ENCODE measurements at places on chromosomes 2 and 18.

DNA sequence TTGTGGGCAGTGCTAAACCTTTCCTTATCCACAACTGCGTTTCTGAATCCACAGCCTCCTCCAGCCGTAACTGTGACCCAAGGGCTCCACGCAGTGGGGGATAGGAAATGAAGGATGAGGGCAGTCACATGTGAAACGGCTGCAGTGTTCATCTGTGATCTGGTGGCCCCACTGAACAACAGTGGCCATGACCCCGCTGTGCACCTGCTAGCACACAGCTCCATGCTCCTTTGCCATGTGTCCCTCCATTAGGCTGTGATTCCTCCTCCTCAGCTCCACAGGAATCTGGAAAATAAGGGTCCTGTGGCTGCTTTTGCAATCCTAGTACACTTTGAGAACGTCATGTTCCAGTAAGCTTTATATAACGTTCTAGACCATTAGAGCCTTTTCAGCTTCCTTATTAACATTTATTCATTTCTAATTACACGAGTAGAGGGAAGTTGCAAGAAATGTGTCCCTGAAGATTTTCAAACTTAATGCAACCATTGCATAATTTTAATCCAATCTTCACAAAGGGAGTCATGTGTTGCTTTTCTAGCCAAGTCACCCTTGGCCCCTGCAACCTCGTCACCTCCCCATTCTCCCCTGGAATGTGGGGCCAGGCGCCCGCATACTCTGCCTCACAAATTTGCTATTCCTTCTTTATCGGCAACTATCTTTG lies 7.1 kb upstream of the NAPG start:
- no peak for DNase-seq

- DNase-seq: no peak
These were observed 19.6 kb upstream of the KCNJ13 start for GRCh38 chr2:232795920-232796319.

DNA sequence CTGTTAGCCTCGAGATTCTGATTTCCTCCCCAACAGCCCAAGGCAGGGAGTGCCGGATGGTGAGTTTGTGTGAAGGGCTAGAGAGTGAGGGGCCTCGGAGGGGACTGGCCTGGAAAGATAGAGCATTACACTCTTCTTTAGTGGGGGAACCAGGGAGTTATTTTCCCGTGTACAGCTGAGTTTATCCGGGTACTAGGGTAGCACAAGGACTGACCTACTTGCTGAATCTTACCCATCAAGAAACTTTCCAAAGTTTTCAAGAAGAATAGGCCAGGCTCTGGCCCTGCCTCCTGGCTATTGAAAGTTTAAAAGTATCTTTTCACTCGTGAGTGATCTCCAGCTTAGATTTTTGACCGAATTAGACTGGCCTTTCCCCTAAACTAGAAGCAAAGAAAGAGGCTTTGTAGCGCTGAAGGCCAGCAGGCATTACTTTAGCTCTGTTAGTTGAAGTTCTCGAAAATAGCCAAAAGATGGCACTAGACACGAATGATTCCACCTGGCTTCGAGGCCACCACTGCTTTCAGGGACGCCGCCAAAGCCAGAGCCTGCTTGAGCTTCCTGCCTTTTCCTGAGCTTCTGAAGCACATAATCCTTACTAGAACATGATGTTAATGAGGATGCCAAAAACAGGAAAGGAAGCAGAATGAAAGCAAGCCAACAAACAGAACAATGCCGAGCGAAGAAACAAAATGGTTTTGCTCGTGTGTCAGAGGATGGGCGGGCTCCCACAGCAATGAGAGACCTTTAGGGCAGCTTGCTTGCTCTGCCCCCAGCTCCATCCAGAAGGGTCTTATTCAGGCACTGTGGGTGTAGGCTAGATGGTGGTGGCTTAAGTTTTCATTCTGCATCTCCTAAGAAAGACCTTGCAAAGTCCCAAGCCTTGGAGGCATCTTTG lies 55.8 kb downstream of the TSN start:
- peak; percentile 32 for DNase-seq

DNA sequence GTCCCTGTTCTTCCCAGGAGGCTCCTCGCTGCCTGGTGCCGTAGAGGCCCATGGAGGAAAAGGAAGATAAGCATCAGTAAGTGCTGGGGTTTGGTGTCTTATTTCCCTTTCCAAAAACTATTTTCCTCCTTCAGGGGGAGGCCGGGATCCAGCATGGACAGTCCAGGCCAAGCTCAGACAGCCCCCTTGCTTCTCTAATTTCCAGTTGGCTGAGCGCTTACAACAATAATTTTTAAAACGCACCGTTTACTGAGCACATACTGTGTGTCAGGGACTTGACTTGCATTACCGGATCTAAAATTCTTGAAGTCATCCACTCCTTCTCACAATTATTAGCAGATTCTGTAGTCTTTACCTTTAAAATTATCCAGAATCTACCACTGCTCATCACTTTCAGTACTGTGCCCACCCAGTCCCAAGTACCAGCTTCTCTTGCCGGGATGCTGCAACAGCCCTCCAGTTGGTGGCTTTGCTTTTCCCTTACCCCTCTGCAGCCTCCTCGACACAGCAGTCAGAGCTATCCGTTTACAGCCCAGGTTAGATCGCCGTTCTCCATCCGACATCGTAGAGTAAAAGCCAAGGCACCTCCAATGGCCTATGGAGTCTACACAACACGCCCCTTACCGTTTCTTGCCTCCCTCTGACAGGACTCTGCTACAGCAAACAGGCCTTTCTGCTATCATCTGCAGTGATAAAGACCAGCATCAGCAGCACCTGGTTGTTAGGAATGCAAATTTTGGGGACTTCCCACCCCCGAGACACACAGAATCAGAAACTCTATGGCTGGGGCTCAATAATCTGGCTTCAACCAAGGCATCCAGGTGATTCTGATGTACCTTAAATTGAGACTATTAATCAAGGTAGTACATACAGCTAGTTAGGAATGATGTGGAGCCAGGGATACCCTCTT lies 75.2 kb upstream of the TSPYL6 start:
- no peak for DNase-seq

- DNase-seq: no peak
These were observed 20.0 kb downstream of the TRIP12 start for GRCh38 chr2:229901819-229902218.

DNA sequence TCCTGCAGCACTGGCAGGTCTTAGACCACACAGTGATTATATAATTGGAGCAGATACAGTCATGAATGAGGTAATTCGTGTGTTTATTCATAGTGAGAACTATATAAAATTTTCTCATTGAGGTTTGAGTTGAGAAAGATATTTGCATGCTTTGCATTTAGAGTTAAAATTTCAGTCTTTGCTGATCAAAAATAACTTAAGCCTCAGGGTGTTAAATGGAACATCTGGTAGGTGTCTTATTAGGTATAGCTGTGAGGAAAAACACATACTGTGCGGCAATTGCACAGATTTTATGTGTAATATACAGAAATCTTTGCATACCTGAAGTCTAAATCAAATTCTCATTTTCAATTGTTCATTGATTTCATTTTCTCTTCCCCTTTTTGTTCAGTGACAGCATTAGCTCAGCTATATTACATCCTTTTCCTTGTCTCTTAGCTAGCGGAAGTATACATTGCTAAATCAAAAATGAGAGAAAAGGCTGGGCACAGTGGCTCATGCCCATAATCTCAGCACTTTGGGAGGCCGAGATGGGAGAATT lies 21.2 kb downstream of the GORASP2 start:
- DNase-seq: no peak

- DNase-seq: no peak
These were observed 271.4 kb upstream of the SMIM21 start for GRCh38 chr18:75698861-75699260.

GRCh38 chr18:13233787-13234783 lies 15.5 kb downstream of the LDLRAD4 start:
- no peak for DNase-seq

DNA sequence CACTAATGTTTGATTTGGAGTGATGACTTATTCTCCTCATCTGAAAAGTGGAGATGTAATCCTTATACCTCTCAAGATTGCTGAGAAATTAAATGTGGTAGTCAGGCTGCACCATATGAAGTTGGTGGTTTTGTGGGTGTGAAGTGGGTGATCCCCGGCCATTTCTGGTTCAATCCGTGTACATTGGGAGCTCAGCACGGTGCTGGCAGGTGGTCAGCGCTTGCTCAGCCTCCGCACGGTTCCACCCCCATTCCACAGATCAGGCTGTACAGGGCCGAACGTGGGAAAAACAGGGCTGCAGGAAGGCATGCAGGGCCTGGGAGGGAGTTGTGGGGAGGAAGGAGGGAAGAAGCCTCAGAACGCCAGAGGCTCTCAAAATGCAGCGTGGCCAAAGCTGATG lies 198.3 kb downstream of the INO80D start:
- DNase-seq: no peak

GRCh38 chr2:8300905-8301304 lies 381.0 kb upstream of the ID2 start:
- peak; percentile 18 for DNase-seq

GRCh38 chr2:174122185-174122584 lies 126.1 kb downstream of the OLA1 start:
- no peak for DNase-seq

DNA sequence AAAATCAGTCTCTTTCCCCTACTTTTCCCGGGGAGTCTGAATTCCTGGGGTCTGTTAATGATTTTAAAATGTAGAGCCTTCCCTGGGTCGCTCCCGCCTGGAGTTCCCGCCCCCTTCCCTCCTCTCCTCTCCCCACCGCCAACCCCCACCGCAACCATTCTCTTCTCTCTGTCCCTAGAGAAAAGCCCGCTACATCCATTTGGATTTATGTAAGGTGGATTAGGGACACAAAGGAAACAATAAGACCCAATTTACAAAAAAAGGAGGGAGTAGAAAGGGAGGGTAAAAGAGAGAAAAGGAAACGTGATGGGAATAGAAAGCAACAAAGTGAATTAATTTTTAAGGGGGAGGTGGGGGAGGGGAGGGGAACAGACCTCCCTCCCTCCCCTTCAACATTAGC lies 2.2 kb downstream of the EPHA4 start:
- no peak for DNase-seq

DNA sequence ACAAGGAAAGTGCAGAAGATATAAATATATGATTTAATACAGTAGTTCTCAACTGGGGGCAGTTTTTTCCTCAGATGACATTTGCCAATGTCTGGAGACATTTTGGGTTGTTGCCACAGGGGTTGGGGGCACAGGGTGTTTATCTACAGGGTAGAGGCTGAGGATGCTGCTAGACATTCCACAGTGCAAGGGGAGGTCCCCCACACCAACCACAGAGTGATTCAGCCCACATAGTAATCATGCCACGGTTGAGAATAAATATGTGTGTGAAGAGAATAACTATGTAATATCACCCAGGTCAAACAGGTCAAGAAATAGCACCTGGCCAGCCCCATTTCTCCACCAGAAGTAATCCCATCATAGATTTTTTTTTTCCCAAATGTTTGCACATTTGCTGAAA lies 17.9 kb downstream of the DYSF start:
- DNase-seq: no peak

GRCh38 chr2:230987137-230988020 lies 8.5 kb upstream of the SPATA3 start:
- peak; percentile 91 for DNase-seq

GRCh38 chr2:2762913-2763312 lies 431.8 kb upstream of the MYT1L start:
- DNase-seq: no peak

GRCh38 chr2:202944408-202944807 lies 32.3 kb downstream of the CARF start:
- no peak for DNase-seq

DNA sequence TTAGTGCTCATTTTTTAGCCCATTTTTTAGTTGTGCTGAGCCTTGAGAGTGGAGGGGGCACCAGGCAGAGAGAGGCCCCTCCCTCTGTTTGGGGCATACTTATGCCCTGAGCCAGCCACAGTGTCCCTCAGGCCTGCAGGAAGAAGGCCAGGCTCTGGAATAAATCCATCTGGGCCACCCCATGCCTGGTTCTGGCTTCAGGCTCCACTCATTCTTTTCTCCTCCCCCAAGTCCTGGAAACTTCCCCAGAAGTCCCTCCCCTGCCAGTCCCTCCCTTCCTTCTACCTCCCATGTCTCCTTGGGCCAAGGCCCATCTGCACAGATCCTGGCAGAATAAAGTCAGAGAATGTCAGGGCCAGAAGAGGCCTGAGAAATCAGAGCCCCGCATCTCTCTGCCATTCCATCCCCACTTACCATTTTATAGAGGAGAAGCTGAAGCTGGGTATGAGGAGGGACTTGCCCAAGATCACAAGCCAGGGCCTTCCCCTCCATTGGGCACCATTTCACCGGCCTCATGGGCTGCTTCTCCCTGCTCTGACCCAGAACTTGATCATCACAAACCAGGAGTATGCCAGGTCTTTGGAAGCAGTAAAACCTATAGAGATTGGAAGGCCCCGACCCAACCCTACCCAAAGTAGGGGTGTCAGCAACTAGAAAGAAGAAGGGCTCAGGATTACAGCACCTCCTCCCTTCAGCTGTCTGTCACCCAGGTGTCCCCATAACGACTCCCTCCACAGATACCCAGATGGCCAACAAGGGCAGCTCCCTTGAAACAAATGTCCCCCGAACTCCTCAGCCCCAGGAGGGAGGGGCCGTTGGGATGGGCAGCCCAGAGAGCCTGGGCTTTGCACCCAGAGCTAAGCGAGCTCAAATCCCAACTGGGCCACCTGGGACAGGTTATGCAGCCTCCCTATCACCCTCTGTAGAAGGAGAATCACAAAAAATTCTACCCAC lies 108.4 kb downstream of the POLR1A start:
- no peak for DNase-seq

- DNase-seq: no peak
These were observed 44.2 kb upstream of the DSC1 start for GRCh38 chr18:31206787-31207381.

GRCh38 chr2:70552501-70553333 lies 909 bp downstream of the TGFA start:
- no peak for DNase-seq

DNA sequence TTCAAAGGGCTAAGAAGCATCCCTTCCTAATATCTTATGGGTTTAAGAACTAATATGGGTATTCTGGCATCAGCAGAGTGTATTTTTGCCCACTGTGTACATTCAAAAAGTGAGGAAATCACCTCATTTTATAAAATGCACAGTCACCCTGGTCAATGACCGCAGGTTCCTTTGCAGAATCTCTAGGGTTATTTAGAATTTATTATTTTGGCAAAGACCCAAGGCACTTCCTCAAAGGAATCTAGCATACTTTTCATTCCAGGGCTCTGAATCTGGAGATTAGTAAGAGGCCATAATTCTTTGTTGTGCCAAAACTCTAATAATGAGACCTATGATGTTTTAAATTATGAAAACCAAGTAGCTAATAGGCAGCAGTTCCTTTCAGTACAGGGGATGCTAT lies 27.2 kb upstream of the CDH2 start:
- DNase-seq: no peak

- no peak for DNase-seq
These were observed 108.0 kb downstream of the FAM168B start for GRCh38 chr2:130985206-130985780.

GRCh38 chr2:173075781-173076580 lies at the start of gene MAP3K20:
TSS of gene MAP3K20 (plus strand) at chr2:173075846. CDS start at chr2:173091032, 15,186 bp downstream.
- DNase-seq: peak; percentile 66
